NCI-H446 (cell line): ENCODE measurements at places on chromosomes 12 and 14.

GRCh38 chr12:50258167-50258551 lies 25.2 kb downstream of the LIMA1 start:
- DNase-seq, result no peak

DNA sequence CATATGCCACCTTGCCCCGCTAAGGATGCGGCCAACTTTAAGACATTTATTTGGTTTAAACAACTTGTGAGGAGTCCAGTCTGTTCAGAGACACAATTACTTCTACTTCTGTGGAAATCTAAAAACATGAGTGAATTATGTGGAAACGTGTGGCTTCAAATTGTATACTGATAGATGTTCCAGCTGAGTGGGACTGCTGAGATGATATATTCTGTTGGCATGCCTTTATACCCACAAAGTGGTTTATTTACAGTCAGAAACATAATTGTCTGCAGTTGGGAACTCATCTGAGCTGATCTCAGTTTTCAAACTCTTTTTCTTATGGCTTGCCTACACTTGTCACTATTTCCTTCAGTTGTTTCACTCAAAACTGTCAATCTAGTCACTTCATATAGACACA lies 67.8 kb downstream of the FLRT2 start:
- DNase-seq, result no peak

DNA sequence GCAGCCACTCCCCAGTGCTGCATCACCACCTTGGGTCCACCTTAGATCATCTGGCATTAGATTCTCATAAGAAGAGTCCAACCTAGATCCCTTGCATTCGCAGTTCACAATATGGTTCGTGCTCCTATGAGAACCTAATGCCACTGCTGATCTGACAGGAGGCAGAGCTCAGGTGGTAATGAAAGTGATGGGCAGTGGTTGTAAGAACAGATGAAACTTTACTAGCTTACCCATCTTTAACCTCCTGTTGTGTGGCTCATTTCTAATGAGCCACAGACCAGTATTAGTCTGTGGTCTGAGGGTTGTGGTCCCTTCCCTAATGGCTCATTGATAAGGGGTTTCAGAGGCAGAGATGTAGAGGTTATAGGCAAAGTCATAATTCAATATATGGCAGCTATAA lies 615.9 kb upstream of the MIS18BP1 start:
- no peak for DNase-seq

DNA sequence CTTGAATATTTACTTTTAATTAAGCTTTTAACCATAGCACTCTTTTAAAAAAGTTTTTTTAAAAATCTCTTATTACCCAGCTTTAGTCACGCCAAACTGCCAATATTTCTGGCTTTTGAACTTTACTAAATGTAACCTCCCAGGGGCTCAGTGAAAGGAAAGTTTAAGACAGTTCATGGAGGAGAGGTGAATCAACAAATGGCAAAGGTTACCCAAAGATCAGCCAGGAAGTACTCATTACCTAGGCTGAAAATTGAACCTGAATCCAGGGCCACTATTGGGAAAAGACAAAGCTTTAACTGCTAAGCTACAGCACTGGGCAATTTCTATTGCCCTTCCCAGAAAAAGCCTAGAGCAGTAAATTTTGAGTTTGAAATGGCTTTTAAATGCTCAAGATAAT lies 282.2 kb downstream of the GPHN start:
- DNase-seq, result no peak

DNA sequence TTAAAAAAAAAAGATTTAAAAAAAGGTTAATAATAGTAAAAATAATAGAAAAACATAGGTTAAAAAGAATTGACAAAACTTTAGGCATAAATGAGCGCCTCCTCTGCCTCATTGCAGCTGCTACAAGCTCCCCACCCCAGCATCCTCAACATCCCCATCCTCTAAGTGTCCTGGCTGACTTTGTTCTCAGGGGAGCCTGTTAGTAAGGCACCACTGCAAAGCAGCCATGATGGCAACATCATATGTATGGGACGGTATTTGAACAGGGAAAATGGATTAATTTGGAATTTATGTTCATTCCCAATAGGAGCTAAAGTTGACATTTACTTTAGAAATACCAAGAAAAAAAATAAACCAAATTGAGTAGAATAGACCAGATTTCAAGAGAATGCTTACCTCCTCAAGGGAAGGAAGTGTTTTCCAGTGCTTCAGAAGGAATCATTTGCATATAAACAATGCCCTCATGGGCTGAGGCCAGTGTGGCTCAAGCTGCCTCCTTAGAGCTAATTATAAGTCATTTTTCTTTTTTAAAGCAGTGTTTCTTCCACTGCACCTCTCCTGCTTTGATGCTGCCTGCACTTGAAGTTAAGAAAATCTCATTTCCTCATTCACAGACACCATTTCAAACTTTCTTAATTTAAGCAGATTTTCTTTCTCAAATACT lies 59.6 kb downstream of the DACT1 start:
- DNase-seq, result no peak
